ENCODE measurements at places on chromosomes 4 and X.

- no peak for DNase-seq
These were observed 6.8 kb upstream of the CDKL2 start for GRCh38 chr4:75637176-75637575.

DNA sequence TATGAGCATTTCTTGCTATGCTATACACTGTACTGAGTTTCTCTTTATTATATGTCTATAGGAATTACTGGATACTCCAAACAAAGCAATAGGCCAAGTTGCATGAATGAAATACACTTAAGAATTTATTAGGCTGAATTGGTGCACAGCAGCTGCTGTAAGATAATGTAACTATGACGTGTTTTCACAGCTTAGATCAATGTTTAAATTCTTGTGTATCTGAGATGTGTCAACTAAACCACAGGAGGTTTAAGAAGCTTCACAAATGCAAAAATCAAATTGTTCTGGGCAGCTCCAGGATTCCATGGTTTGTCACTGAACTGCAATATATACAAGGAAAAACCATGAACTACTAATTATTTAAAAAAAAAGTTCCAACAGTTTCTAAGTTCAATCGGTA, 156.7 kb downstream of the MAPK10 start:
- peak; percentile 67 for DNase-seq

- DNase-seq: no peak
These were observed 26.7 kb downstream of the SULT1E1 start for GRCh38 chr4:69833251-69833650.

- no peak for DNase-seq
These were observed 2.1 kb upstream of the ZMYM3 start for GRCh38 chrX:71256051-71256450.

GRCh38 chrX:119579414-119579813, 5.1 kb downstream of the UBE2A start:
- DNase-seq: no peak

DNA sequence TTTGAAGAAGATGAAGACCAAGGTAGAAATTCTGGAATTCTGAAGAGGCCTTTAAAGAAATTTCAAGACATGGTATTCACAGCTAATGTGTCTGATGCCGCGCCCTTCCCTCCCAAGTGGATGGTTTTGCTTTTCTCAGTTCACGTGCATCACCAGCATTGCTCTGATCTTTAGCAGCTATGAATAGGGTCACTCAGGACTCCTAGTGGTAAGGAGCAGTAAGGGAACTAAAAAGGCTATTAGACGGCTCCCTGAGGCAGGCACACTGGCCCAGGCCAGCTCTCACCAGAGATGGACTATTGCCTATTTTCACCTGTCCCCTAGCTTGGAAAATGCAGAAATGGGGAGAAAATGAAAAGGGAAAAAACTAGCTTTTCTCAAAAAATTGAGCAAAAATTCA, 447.5 kb upstream of the RASGEF1B start:
- DNase-seq: no peak
